ENCODE measurements at places on chromosomes 2 and 18.

DNA sequence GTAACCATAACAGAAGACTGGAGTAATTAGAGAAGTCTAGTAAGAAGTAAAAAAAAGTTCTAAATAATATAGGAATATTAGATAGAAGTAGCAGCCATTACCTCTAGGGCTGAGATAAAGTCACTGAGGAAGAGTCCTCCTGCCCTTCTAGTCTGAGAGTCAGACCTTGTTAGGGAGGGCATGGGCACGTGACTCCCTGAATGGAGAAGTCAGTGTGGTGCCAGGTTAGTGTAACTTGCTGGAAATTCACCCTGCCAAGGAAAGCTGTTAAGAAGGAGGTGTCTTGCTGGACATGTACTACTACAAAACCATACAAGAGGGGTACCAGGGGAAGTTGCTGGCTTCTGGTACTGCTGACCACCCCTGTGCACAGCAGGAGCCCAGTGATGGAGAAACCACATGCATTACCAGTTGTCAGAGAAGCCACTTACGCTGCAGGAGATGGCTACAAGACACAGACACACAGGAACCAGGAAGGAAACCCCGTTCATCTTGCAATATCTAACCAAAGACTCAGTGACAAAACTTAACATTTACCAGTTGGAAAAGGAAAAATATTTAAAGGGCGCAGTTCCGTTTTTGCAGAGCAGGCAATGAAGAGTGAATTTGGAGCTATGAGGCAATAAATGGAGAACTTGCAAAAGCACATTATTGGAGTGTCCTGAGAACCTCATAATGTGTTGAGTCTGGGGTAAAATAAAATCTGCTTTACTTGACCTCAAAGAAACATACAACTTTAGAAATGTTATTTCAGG lies 77.2 kb upstream of the TLK1 start:
- DNase-seq = no peak

GRCh38 chr2:240956935-240957655 lies 41.3 kb upstream of the SNED1 start:
- no peak for DNase-seq

DNA sequence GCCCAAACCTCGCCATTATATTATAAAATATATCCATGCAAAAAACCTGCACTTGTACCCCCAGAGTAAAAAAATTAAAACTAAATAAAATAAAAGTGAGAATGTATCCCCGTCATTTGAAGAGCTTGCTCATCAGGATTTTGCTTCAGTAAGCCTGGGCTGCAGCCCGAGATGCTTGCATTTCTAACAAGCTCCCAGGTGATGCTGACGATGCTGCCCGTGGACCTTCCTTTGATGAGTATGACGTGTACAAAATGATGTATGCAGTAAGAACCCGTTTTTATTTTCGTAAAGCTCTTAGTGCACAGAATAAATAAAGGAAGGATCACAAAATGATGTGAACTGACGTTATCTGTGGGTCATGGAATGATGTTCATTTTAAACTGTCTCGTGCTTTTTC lies 63.5 kb downstream of the CRACDL start:
- no peak for DNase-seq

GRCh38 chr18:62954366-62954765 lies 239.0 kb downstream of the PHLPP1 start:
- DNase-seq = no peak

GRCh38 chr2:39550701-39551285 lies 113.7 kb upstream of the MAP4K3 start:
- DNase-seq = no peak

GRCh38 chr2:239805043-239805329 lies 220.2 kb downstream of the NDUFA10 start:
- no peak for DNase-seq

- DNase-seq = no peak
Measured at GRCh38 chr2:166413255-166413654, 37.5 kb upstream of the SCN9A start.

- peak; percentile 93 for DNase-seq
Measured at GRCh38 chr2:157480182-157480961, 36.5 kb upstream of the CYTIP start.

DNA sequence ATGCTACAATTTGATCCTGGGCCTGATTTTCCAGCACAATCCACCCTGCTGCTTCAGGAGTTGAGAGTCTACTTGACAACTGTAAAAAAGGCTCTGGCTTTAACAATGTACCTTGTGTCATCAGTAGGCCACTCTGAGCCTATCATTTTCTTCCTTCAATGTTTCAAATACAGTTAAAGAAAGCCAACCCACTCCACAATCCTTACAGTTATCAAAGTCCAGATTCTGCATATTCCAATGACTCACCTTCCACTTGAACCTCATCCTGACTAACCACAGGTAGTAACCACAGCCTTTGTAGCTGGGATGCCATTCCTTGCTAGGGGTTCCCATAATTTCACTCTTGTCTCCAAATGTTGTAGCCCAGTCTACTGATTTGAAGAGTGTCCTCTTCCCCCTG lies 35.5 kb upstream of the AQP4 start:
- DNase-seq = no peak

- no peak for DNase-seq
Measured at GRCh38 chr2:224802407-224802806, 86.2 kb upstream of the CCDC195 start.

DNA sequence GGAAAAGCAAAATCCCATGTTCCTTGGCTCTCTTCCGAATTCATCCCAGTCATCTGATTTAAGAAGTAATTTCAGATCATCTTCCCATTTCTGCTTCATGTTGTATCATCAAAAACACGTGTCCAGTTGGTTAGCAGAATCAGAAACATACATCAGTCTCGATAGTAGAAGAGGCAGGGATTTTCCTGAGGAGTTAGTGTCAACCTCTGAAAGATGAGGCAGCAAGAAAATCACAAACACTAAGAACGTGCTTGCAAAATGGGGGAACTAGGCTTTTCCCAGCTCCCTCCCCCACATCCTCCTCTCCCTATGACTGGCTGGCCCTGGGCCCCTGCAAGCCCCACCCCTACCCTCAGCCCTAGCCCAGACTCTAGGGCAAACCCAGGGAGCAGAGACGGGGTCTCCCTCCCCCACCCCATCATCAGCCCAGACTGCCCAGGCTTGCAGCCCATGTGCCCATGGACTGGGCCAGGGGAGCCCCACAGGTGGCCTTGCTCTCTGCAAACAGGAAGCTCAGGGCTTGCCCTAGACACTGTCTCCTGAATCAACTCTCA lies 161.0 kb upstream of the ID2 start:
- peak; percentile 50 for DNase-seq

DNA sequence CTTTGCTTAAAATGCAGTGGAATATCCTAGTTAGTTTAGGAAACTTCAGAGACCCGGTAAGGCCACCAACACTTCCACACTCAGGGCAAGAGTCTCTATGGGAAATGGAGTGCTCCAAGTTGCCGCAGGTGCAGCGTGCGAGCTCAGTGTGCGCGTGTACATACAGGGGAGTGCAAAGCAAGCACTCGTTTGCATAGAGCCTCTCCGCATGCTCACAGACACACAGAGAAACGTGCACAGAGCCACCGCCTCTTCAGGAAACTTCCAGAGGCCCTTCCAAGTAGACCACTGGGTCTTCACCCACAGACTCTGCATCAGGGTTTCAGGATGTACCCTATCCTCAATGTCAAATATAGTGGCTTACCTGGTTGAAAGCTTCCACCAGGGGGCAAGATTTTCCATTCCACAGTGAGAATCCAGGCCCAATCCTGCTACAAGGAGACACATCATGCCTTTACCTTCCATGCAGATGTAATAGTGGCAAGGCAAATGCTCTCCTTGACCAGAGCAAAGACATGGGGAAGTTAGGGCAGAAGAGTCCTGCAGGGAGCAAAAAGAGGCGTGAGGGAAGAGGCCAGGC lies 513.0 kb upstream of the MYT1L start:
- DNase-seq = no peak

- no peak for DNase-seq
Measured at GRCh38 chr2:142065156-142065555, 65.7 kb downstream of the LRP1B start.

DNA sequence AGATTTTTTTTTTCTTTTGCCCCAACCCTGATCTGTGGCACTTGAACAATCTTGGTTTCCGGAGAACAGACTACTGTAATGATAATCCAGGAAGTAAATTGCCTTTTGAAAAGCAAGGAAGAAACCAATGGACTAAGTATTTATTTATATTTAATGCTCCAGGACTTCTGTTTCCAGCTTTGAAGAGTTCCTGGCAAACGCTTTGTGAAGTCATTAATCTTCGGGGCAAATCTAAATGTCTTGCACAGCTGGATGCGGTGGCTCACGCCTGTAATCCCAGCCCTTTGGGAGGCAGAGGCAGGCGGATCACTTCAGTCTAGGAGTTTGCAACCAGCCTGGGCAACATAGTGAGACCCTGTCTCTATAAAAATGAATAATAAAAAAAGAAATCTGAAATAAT lies 135.1 kb upstream of the GATA6 start:
- DNase-seq = no peak

- no peak for DNase-seq
Measured at GRCh38 chr2:167471734-167472133, 583.5 kb downstream of the XIRP2 start.

GRCh38 chr2:217510771-217511291 lies 492.0 kb downstream of the TNS1 start:
- peak; percentile 54 for DNase-seq

- no peak for DNase-seq
Measured at GRCh38 chr2:222835143-222835822, 25.6 kb upstream of the ACSL3 start.

- no peak for DNase-seq
Measured at GRCh38 chr2:179177694-179178093, 86.9 kb downstream of the SESTD1 start.

- no peak for DNase-seq
Measured at GRCh38 chr2:119475225-119475856, 43.7 kb downstream of the TMEM37 start.

DNA sequence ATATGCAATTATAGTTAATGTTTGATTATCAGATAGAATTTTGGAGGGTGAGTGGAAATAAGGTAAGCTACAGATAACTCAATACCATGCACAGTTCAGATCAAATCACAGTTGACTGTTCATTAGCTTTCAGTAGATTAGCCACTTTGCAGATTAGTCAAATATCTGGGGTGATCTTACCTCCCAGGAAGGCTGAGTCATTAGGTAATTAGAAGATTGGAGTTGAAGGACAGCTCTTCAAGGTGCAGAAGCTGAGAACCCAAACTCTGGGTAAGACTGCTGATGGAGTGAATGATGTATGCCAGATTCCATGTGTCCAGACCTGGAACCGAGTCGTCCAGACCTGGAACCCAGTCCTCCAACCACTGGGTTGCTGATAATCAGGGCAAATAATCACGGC lies 262.8 kb upstream of the UBE2E3 start:
- no peak for DNase-seq

DNA sequence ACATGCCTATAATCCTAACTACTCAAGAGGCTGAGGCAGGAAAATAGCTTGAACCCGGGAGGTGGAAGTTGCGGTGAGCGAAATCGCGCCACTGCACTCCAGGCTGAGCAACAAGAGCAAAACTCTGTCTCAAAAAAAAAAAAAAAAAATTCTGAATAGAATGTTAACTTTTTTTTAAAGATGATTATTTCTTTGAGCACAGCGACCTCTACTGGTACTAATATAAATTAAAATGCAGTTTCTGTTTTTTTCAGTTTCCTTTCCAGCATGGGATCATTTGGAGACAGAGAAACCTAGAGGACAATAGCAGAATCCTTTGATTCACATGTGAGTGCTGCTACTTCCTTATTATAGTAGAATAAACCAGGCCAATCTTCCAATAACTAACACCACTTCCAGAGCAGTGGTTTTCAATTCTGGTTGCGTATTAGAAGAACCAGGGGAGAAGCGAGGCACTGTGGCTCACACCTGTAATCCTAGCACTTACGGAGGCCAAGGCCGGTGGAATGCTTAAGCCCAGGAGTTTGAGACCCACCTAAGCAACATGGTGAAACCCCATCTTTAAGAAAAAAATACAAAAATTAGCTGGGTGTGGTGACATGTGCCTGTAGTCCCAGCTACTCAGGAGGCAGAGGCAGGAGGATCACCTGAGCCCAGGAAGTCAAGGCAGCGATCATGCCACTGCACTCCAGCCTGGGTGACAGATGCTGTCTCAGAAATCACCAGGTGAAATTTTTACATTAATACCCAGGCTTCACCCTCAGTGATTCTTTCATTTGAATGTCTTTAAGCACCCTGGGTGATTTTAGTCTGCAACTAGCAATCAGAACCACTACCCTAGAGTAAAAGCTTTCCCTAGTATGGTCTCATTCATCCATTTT lies 10.1 kb downstream of the SRSF7 start:
- no peak for DNase-seq

- DNase-seq = no peak
Measured at GRCh38 chr2:100891906-100892642, 72.1 kb downstream of the NPAS2 start.

GRCh38 chr2:42754021-42754775 lies 9.7 kb downstream of the OXER1 start:
- no peak for DNase-seq

GRCh38 chr2:203893401-203893800 lies 25.8 kb downstream of the CTLA4 start:
- no peak for DNase-seq

DNA sequence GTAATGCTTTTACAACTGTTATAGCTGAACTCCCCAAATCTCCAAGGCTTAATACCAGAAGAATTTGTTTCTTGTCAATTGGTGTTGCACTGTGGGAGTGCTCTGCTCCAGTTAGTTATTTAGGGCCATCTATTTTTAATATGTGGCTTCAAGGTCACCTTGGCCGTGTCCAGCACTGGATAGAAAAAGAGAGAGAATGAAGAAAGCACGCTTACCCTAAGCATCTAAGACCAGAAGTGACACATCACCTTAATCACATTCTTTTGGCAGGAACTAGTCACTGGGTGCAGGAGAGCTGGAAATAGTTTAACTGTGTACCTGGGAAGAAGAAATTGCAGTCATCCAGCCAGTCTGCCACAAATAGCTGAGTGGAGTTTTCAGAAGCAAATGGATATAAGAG lies 78.8 kb downstream of the VWC2L start:
- no peak for DNase-seq

DNA sequence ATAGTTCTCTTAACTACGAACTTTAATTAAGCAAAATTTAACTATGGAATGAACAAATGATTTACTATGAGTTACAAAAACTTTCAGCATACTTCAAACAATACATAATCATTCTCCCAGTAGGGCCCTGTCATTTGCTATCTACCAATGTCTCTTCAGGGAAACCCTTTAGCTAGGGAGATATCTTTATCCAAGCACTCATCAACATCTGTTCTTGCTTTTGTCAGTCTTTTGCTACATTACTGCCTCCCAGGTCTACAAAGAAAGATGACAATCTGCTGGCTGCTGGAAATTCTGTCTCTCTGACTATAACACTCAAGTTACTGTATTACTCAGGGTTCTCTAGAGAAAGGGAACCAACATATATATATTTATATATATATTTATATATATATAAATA lies 1626.3 kb upstream of the CELF4 start:
- DNase-seq = no peak

GRCh38 chr2:25362434-25363145 lies 20.9 kb upstream of the DNMT3A start:
- peak; percentile 58 for DNase-seq

GRCh38 chr18:31683106-31683505 lies 1.3 kb downstream of the B4GALT6 start:
- DNase-seq = no peak
